ENCODE measurements at places on chromosomes 11 and 22.

- no peak for DNase-seq
These were observed 671.9 kb downstream of the NTM start for GRCh38 chr11:132042296-132042695.

GRCh38 chr11:313787-314553 lies at the start of gene IFITM1:
Gene IFITM1 (plus strand): TSS chr11:314040. CDS start chr11:314171, 131 bp downstream.
- DNase-seq, result peak; percentile 64

- no peak for DNase-seq
These were observed 318.7 kb downstream of the TTC28 start for GRCh38 chr22:28360939-28361338.

GRCh38 chr11:72038491-72038890 lies 39.8 kb downstream of the IL18BP start:
- DNase-seq, result no peak

GRCh38 chr22:29150701-29151100 lies 55.0 kb upstream of the EMID1 start:
- no peak for DNase-seq

- no peak for DNase-seq
These were observed 36.4 kb downstream of the SWAP70 start for GRCh38 chr11:9700105-9700801.

GRCh38 chr11:118275176-118275575 lies 11.1 kb upstream of the MPZL2 start:
- DNase-seq, result no peak

DNA sequence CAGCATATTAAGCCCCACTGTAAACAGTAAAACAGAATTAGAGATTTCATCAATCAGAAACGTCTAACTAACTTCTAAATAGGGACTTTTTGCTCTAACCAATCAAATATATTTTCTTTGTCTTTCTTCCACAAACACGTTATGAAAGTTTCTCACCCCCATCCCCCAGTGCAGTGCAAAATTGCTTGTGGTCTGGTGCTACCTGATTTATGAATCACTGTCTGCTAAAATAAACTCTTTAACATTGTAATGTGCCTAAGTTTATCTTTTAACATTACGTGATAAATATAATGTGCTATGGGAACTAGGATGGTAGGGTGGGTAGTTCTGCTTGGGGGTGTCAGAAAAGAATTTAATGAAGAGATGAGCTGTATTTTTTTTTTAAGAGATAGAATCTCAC lies 47.3 kb upstream of the SLC5A1 start:
- no peak for DNase-seq

DNA sequence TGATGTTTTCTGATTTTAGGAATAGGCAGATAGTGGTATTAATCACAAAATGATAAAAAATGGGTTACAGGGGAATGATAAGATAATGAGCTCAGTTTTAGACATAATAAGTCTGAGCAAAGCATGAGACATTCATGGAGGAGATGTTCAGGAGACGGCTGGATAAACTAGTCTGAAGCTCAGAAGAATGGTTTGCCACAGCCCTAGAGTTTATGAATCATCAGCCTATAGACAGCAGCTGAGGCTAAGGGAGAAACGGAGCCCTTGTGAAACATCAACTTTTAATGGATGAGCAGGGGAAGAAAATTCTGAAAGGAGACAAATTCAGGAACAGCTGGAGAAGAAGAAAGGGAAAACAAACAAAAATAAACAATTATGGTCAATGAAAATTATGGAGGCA lies 87.2 kb downstream of the RELT start:
- DNase-seq, result no peak

DNA sequence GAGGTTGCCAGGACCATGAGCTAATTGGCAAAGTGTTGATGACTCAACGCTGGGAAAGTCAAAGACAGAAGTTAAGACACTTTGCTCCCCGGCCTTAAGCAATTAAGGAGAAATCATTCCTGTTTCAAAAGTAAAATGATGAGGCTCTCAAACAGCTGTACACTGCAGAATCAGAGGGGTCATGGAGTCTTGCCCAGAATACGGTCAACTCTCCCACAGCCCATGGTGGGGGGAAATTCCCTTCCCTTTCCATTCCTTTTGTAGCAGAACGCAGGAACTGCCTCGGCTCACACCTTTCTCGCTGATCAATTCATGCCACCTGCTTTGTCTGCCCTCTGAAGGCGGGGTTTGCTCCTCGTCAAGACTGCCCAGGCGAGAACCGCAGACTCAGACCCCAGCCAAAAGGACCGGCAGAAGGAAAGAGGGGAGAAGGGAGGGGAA lies 52.8 kb downstream of the MN1 start:
- DNase-seq, result no peak

GRCh38 chr22:36831206-36831605 lies 14.4 kb upstream of the PVALB start:
- DNase-seq, result no peak

DNA sequence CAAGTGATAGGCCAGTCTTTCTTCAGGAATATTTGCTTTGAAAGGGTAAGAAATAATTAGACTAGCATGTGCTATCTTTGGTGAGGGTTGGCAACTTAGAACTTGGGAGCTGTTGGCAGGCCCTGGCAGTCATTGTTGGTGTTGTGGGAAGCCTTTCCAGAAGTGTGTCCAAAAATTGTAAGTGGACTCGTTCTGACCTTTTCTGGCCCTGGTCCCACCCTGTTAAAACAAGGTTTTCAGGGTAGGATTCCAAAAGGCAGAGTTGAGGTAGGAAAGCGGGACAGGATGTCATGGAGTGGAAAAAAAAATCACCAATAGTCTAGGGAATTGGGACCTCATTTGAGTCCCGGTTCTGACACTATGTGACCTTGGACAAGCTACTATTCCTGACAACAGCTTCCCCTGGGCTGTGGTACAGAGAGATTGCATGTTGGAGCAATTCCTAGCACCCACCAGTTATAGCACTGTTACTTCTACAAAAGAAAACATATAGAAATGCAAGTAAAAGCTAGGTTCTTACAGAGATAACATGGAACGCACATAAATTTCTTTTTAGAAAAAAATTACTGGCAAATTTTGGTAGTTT lies 299.3 kb upstream of the DDI1 start:
- DNase-seq, result no peak

DNA sequence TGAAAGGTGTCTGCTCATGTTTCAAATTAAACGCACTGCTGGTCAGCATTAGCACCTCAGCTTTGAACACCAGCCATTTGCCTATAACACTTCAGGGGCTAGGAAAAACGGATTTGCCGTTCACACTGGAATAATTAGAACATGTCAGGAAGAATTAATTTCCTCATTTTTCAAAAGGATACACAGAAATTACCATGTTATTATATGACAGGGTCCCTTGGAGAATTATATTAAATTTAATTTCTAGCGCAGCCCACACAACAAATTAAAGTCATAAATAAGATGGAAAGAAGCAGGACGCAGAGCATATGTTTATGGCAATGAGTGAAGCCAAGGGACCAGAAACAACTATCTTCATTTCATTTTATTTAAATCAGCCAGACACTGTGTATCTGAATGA lies 83.8 kb upstream of the SOX6 start:
- no peak for DNase-seq

- DNase-seq, result no peak
These were observed 324.0 kb downstream of the RAB38 start for GRCh38 chr11:87851234-87851633.

GRCh38 chr22:36413022-36413775 lies 25.4 kb upstream of the MYH9 start:
- no peak for DNase-seq

- DNase-seq, result peak; percentile 60
These were observed 28.4 kb upstream of the HMOX1 start for GRCh38 chr22:35352214-35353111.

- no peak for DNase-seq
These were observed 9.9 kb downstream of the CSTF3 start for GRCh38 chr11:33151399-33151798.

- no peak for DNase-seq
These were observed 1458.6 kb upstream of the TENM4 start for GRCh38 chr11:80899381-80899780.

- no peak for DNase-seq
These were observed 17.7 kb downstream of the PHLDB1 start for GRCh38 chr11:118625036-118625690.

GRCh38 chr22:44068422-44069191 lies 44.5 kb downstream of the PARVB start:
- DNase-seq, result no peak

- DNase-seq, result no peak
These were observed 185.4 kb downstream of the IGLL1 start for GRCh38 chr22:23394525-23395326.

DNA sequence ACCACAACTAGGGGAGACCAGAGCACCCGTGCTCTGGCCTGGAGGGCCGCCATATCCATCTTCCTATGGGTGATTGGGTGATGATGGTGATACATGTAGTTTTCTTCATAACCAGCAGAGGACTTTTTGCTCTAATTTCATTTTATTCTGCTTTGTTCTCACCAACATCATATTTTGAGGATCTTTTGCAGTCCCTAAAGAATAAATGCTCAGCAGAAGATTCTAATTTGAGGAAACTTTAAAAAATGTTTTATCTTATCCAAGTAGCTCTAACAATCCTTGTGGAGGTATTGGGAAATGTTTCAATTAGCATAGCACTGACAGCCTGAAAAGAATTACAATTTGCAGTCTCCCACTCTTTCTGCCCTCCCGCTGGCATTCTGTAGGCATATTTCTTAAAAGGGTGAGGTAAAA lies 544.0 kb downstream of the NTM start:
- no peak for DNase-seq

DNA sequence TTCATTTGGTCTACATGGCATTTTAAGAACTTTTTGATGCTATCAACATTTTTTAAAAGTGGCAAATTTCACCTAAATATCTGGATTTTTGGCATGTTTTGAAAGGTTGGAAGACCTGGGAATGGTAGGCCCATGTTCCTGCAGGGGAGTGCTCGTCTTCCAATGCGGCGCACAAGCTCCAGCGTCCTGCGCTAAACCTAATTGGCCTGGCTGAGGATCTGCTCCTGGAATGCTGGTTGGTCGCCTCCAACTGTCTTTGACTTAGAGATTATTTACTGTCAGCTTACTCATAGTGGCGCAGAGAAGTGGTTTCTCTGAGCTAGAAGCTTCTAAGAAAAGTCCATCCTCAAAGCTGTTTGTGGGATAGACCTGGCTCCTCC lies 626 bp upstream of the LIMK2 start:
- no peak for DNase-seq

- no peak for DNase-seq
These were observed 101.9 kb upstream of the OLFML1 start for GRCh38 chr11:7383406-7383805.
